ENCODE measurements at places on chromosomes 6 and 20. TPM values are rescaled to one million over a fixed set of nuclear protein-coding genes. Genes with fewer than 3 reads are reported as not detected.

ADAM33 gene
- total RNA-seq = 42.6 TPM

MUC21 gene
- 0.11 TPM for total RNA-seq

SALL4 gene
- total RNA-seq = 1.8 TPM

LTB gene
- 1.4 TPM for total RNA-seq

CFAP61 gene
- 2.1 TPM for total RNA-seq

SUMO4 gene
- total RNA-seq = 16.1 TPM

UTRN gene
- 235 TPM for total RNA-seq

DDX43 gene
- total RNA-seq = 0.27 TPM

CLVS2 gene
- total RNA-seq = 11.6 TPM

Measured in camera-type eye (tissue), 1 donor.